Glutamatergic neuron (in vitro differentiated cells): ENCODE measurements at places on chromosomes 7 and 10. TPM values are rescaled to one million over a fixed set of nuclear protein-coding genes. Genes with fewer than 3 reads are reported as not detected.

The CDK5 gene
- 52.9 TPM for total RNA-seq

DNA sequence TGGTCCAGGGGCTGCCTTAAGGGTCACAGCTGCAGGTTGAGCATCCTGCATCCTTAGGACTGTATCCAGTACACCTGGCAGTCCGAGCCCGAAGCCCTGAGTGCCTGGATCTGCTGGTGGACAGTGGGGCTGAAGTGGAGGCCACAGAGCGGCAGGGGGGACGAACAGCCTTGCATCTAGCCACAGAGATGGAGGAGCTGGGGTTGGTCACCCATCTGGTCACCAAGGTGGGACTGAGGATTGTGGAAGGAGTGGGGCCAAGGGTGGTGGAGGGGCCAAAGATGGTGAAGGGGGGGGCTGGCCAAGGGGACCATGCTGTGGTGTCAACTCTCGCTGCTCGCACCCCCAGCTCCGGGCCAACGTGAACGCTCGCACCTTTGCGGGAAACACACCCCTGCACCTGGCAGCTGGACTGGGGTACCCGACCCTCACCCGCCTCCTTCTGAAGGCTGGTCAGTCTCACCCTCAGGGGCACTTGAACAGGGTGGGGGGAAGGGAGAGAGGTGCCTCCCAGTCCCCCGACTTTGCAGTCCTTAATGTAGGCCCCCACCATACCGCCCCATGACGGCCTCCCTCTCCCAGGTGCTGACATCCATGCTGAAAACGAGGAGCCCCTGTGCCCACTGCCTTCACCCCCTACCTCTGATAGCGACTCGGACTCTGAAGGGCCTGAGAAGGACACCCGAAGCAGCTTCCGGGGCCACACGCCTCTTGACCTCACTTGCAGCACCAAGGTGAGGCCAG, 5.3 kb downstream of the NFKB2 start:
- no peak for DNase-seq

DNA sequence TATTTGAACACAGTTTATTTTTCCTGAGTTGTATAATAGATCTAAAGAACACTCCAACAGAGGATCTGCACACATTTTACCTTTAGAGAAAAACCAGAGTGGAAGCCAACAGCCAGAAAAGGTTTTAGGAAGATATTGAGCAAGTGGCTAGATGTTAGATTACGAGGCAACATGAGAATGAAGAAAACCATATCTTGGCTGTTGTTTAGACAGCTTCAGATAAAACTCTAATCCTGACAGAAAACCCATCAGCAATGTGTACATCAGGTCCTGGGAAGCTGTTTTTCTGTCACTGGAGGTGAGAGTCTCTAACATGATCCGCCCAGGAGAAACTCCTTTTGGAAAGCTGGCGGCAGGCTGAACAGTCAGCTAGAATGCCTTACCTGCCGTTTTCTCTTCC, 159.5 kb downstream of the SPAG6 start:
- DNase-seq = no peak

GRCh38 chr7:22578007-22578733, 78.2 kb upstream of the STEAP1B start:
- DNase-seq = no peak

GRCh38 chr10:97762816-97763215, 9.0 kb downstream of the SFRP5 start:
- DNase-seq = no peak

- DNase-seq = no peak
These were observed 24.6 kb upstream of the INMT start for GRCh38 chr7:30727061-30727945.

DNA sequence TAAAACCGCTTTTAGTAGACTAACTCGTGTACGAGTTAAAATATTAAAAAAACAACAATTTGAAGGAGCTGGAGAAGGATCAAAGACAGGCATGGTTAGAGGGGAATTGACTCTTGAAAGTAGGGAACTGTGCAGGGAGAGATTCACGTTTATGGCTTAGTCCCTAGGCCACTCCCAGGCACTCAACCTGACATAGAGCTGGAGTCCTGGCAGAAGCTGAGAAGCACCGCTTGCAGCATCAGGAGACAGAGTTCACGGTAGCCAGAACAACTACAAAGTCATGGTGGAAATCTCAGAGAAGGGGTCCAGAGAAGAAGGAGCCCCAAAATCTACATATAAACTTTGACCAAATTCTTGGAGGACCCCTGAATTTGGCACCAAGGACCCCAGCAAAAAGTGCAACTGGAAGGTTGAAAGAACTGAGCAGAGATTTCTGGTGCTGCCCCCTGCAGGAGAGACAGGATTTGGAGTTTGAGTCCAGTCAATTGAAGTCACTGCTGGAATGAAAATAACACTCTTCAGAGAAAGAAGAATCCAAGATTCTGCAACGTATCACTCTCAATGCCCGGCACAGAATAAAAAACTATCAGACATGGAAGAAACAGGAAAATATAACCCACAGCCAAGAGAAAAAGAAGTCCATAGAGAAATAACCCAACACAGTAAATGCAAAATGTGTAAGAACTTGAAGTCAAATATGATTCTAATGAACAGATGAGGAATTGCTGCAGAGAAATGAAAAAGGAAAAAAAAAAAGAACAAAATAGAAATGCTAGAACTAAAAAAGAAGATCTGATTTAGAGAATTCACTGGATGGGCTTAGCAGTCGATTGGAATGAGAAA, 493.3 kb upstream of the PODXL start:
- peak; percentile 79 for DNase-seq

DNA sequence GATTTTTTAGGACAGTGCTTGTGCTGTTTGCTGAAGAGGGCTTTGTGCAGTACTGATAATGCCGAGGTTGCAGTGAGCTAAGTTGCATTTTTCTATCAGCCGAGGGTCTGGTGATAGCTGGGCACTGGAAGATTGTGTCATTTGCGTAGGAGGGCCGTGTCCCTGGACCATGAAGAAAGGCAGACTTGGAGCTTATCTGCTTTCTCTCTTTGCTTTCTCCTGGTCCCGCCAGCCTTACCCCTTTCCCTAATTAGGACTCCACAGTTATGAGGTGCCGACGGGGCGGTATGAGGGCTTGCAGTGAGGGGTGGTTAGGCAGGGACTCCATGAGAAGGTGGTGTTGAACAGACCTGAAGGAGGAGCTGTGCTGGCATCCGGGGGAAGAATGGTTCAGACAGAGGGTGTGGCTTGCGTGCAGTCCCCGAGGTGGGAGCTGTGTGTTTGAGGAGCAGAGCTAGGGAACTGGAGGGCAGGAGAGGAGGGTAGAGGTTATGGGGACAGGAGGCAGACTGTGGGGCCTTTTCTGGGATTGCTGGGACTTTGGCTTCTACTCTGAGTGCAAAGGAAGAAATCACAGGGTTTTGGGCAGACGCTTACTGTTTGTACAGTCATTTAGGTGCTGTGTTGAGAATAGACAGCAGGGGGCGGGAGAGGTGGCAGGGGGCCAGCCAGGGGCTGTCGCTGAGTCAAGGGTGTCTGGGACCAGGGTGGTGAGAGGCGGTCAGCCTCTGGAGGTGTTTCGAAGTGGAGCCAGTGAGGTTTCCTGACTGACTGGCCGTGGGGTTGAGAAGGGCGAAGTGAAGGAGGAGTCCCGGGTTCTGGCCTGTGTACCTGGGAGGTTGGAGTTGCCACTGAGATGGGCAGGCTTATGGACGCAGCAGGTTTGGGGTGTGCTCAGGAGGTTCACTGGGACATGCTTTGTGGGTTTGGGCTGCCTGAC, 43.4 kb downstream of the PRF1 start:
- peak; percentile 65 for DNase-seq

DNA sequence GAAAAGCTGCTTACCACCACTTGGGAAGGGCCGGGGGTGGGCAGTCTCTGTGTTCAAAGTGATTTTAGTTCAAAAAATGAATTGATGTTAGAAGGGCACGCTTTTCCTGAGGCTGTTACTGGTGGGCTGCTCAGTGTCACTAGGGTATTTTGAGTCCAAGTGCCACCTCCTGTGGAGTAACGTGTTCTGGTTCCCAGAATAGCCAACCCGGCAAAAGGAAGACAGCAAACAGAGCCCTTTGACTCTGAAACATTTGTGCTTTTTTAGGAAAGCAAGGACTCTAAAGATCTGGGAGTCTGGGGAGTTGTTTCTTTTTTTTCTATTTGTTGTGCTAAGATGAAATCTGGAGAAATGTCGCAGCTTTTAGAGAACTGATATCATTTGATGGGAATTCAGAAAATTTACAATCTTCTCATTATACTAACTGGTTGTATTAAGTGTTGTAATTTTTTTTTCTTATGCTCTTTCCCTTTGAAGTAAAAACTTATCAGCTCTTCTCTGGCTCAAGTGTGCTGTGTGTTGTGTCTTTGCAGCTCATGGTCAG, 66.2 kb downstream of the MKX start:
- DNase-seq = no peak

The DGKB gene
- total RNA-seq = 57.8 TPM
